GM03348 (cell line): ENCODE measurements at places on chromosomes 4 and X.
A peak's percentile ranks its signal among the peaks of the same experiment; 100 is the strongest.

DNA sequence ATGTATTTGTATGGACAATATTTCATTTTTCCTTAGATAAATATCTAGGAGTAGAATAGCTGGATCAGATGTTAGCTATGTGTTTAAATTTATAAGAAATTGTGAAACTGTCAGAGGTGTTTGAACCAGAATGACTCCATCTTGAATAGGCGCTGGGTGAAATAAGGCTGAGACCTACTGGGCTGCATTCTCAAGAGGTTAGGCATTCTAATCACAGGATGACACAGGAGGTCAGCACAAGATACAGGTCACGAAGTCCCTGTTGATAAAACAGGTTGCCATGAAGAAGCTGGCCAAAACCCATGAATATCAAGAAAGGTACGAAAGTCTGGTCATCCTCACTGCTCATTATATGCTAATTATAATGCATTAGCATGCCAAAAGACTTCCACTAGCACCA, 36.3 kb upstream of the SPIN4 start:
- DNase-seq, result no peak

DNA sequence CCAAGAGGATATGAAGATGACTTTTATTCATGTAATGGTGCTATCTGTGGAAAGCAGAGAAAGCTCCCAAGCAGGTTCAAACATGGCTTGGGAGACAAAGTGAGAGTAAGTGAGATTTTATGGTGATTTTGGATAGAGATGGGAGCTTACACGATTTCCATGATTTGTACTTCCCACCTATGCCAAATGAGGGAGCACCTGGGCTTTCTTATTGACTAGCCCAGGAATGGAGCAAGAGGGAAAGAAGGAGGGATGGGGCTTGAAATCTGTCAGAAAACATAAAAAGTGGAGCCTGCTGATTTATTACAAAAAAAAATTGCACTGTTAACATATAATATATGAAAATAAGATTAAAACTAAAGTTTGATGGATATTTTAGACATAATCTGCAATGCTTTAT, 703.5 kb upstream of the PABPC4L start:
- DNase-seq, result no peak

DNA sequence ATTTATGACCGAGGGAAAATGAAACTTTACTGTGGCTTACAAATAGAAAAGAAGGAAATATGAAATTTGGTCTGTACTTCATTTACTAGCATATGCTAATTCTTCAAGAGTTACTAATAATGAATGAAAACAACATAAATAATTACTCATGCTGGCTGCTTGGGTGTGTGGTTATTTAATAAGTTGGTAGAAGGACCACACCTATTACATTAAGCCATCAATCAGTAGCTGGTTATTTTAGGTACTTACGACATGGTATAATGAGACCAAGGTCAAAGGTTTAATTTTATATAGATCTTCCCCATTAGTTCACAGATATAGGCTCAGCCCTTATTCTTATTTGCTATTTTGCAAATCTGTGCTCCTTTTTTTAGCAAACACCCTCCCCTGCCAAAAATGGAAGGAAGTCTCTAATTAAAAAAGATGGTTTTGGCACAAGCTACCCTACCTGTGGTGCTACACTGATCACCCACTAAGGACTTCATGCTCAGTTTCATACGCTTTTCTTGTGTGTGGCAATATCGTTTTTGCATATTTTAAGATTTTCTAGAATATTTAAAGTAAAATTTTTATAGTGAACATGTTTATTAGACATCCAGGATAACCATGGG, 14.1 kb downstream of the TMPRSS11D start:
- no peak for DNase-seq

DNA sequence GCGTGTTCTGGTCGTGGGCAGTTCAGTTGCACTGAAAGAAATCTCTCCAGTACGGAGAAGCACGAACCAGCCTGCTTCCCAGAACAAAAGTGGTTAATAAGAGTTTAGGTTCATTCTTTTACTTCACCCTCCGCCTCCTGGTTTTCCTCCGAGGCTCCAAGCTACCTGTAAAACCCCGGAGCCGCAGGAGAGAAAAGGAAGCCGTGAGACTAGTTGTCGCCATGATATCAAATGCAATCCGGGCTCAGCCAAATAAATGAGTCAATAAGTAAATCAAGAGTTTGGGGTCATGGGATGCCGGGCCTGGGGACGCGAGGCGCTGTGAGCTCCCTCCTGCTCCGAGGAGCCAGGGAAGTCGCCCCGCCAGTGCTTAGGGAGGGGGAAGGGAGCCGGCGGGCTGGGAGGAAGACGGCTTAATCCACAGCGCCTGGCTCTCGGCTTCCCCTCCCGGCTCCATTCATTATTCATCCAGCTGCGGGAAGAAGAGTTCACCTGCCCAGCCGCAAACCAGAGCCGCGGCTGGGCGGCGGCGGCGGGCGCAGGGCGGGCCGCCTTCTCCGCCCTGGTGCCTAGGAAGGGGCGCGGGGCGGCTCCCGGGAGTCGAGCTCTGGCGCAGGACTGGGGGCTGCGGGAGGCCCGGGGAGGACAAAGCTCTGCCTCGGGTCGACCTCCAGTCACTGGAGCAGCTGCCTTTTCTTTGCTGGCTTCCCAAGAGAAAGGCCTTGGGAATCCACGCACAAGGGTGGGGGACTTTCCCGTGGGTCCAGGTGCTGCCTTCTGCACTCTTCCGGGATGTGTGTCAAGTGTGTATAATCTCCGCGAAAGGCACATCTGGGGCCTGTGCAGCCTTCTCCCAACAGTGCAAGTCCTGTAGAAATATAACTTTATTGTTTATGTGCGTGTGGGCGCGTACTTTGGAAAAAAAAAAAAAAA, 1.7 kb downstream of the FRAS1 start:
- peak; percentile 79 for DNase-seq

GRCh38 chrX:109312757-109313156, 169.1 kb downstream of the GUCY2F start:
- DNase-seq, result no peak

DNA sequence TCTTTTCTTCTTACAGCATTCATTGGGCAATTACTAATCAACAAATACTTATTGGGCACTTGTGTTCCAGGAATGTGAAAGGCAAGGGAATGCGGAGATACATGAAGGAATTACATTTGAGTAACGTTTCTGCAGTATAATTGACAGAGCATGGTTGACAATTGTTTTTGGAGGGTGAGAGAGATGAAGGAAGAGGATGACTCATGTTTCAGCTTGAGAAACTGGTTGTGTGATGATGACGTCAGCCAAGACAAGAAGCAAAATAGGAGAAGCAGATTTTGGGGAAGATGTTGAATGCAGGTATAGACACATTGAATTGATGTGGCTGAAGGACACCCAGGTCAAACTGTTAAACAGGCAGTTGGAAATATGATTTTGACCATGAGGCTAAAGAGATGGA, 8.0 kb upstream of the CPEB2 start:
- DNase-seq, result no peak

DNA sequence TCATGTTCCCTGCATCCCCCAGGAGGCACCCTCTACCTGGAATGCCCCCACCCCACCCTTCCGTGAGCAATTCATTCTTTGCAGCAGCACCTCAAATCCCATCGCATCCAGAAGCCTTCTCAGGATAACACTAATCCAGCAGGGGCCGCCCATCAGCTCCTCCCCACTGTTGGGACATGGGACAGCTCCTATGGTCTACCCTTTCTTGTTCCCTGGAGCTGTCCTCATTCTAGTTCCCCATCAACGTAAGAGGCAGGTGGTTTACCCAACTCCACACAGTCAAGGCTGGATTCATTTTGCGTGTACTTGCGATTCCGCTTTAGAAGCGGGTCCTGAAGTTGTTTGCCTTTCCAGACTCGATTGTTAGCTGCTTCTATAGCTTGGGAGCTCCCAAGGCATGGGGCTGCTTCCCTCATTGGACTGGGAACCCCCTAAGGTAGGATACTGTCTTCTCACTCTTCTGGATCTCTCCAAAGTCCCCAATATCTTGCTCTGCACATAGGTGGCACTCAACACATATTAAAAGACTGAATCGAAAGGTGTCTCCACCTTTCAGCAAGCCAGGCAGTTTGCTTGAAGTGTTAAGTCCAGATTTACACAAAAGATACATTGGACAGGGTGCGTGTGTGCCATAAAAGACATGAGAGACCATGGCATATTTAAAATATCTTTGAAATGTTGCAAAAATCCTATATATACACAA, 942 bp upstream of the APLN start:
- DNase-seq, result no peak

DNA sequence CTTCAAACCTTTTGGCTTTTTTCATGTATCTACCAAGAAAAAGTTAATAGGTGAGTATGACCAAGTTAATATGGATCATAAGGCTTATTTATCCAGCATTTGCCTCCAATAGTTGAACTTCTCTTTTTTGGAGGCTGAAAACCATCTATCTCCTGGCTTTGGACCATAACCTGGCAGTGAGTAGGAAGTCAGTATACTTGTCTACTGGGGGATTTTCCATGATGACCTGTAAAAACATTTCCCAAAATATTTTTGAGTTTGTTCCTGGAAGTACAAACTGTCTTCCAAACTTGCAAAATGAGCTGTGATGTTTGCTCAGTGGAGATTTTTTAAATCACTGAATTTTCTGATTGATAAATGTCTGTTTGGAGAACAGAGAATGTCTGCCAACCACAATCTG, 349.9 kb downstream of the FAM47B start:
- DNase-seq, result no peak

- DNase-seq, result no peak
These were observed 364.6 kb downstream of the ZIC3 start for GRCh38 chrX:137930533-137930932.

- DNase-seq, result peak; percentile 3
These were observed 39.7 kb downstream of the CLDN2 start for GRCh38 chrX:106959901-106960300.

DNA sequence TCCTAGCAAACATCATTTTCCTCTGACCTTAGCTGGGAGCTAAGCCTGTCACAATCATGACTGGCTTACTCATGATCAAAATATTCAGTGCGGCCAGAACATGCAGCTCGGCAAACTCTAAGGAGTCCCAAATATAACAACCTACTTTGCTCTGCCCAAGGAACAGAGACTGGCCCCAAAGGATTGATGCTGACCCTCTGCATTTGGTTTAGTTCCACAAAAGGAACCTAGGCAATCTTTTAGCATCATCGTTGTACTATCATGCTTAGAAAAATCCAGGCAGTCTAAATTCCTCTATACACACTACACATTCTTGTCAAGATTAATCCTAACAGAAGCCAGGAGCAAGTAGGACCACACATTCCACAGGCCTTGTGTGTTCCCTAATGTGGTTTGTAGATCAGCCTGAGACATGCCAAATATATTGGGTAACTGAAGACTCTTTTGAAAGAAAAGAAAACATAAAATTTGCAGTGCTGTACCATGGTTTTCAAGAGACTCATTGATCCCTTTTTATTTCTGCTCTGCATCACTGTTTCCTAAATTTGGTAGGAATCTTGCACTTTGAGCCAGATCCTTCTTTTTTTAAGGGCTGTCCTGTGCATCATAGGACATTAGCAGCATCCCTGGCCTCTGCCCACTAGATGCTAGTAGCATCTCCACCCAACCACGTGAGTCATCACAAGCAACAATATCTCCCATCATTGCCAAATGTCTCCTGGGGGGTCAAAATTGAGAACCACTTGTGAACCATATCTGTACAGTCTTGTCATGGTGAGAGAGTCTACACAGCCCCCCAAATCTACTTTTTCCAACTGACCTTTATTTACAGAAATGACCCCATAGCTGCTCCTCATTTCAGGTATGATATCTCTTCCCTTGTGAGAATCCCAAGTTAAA, 17.6 kb upstream of the CC2D2A start:
- DNase-seq, result peak; percentile 81

DNA sequence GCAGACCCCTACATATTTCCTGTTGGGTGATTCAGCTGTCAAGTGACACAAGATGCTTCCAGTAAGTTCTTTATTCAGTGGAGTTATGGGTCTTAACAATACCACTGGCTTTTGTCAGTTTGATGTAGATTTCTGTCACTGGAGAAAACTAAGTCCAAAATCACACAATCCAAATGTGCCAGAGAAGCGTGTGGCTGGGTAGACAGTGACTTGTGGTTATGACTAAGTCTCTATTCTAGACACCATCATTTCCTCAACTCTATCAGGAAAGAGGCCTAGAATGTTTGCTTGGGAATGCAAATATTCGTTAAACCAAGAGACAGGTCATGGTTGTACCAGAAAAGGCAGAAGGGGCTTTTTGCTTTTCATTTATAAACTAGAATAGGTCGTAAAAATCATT, 54.4 kb upstream of the HS3ST1 start:
- no peak for DNase-seq

GRCh38 chrX:2521927-2522386, 21.2 kb upstream of the DHRSX start:
- DNase-seq, result no peak

GRCh38 chr4:61462451-61463326, 262.6 kb downstream of the ADGRL3 start:
- no peak for DNase-seq

DNA sequence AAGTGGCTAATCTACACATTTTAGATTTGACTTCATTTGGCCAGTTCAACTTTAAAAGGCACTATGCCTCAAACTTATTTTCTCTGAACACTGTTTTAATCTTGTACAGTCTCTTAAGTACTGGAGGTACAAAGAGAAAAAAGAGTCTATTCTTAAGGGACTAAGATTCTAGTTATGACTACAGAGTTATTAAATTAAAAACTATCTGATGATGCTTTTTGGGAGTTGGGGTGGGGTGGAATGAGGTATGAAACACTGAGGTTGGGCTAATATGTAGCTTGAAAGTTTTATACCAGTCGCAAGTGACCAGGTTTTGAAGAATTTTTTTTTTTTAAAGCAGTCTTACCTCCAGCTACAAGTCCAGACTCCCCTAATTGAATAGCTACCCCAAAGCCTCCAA, 17.7 kb upstream of the GPR34 start:
- DNase-seq, result no peak

DNA sequence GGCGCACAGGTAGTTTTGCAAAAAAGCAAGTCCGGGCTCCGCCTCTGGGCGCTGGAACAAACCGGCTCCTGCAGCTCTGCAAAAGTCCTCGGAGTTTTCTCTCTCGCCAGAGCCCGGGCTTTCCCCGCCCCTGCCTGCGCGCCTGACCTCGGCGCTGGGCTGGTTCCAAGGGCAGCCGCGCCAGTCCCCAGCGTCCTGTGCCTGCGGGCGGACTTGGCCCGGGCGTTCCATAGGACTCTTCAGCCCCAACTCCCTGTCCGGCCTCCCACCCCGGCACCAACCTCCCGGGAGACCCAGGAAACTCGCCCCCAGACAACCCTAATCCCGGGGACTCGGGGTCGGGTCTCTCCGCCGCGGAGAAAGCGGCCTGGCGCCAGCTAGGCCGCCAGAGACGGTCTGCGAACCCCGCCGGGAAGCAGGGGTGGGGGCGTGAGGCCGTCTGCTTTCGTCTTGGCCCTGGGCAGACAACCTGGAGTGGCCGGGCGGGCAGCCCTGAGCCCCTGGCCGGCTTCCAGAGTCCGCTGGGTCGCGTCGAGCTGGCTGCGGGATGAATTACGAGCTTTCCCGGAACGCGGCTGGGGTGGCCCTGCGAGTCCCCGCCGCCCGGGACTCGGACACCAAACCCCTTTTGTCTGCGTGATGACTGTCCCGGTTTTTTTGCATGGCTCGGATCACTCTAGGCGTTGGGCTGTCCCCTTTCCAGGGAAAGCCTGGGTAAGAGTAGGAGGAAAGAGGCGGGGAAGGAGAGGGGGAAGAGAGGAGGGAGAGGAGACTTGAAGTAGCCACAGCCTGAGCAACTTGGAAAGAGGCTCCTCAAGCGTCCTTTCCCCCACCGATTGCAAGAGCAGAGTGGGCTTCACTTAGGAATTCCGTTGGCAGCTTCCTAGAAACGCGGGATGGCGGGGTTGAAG, 916 bp downstream of the MXRA5 start:
- DNase-seq, result peak; percentile 44

- DNase-seq, result no peak
These were observed 12.1 kb downstream of the TIGD2 start for GRCh38 chr4:89123451-89123851.
